Cardiac muscle cell (in vitro differentiated cells and primary cell): ENCODE measurements at places on chromosomes 13 and 19.

- peak; percentile 34 for DNase-seq
Measured at GRCh38 chr19:55305491-55305890, 19.6 kb downstream of the TMEM150B start.

DNA sequence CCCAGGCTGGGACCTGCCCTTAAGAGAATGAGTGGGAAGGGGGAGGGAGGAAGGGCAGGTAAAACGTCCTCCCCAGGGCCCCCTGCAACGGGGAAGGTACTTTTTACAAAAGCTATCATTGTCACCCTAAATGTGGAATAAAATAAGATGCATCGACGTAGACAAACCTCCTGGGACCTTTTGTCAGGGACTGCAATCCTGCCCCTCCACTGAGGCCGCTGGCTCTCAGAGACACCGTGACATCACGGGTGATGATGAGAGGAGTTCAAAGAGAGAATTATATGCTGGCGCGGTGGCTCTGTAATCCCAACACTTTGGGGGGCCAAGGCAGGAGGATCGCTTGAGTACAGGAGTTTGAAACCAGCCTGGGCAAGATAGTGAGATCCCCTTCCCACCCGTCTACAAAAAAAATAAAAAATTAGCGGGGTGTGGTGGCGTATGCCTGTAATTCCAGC lies 1.8 kb upstream of the MYBPC2 start:
- DNase-seq = no peak

DNA sequence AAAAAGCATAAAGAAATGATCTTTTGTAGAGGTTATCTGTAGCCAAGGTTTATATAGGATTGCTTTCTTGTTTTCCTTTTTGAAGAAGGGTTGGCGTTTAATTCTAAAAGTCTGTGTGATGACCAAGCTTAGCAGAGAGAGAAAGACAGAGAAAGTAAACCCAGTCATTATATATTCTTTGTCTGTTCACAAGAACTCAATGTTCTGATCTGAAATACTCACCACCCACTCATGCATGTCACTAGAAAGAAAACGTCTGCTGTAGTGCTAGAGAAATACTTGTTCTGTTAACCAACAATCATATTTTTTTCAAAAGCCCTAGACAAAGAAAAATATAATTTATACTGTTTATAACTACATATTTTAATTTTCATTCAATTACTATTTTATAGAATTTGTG lies 173.7 kb upstream of the SLITRK5 start:
- no peak for DNase-seq

- no peak for DNase-seq
Measured at GRCh38 chr19:861756-862580, 2.5 kb downstream of the CFD start.

- DNase-seq = no peak
Measured at GRCh38 chr13:51297556-51297955, 41.9 kb upstream of the SERPINE3 start.

- DNase-seq = no peak
Measured at GRCh38 chr13:67554746-67555452, 324.8 kb upstream of the PCDH9 start.

- DNase-seq = no peak
Measured at GRCh38 chr19:44942067-44942571, at the start of gene APOC4. Gene APOC4, plus strand, starts transcription at chr19:44942237. Its CDS starts 41 bp downstream, at chr19:44942278.

DNA sequence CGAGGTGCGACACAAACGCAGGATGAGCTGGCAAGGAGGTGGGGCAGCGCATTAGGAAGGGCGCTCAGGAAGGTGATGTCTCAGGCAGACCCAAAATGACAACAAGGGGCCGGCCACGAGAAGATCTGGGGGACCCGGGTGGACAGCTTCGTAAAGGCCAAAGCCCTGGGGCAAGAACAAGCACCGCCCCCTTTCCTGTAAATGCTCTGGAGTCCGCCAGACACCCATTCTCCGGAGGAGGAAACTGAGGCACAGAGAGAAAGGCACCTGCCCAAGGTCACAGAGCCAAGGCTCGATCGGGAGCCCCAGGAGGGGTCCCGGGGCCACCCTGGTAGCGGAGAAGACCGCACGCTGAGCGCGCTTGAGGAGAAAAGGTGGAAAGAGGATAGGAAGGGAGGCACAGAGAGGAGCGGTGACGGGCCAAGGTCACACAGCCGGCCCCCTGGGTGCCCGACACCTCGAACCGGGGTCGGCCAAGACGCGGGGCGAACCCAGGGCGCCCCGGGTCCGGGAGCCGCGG lies 571 bp downstream of the SAFB2 start:
- no peak for DNase-seq

DNA sequence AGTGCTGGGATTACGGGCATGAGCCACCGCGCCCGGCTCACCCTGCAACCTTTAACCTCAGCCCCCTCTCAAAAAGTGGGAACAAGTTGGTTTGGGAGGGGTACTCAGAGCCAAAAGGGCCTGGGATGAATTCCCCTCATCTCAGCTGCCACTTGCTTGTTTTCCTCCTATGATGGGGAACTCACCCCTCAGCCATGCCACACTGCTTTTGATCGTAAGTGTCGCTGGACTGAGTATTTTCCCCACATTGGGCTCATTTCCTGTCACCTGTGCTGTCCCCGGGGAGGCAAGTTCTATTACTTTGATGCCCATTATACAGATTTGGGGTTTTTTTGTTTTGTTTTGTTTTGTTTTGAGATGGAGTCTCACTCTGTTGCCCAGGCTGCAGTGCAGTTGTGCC lies 6.5 kb downstream of the R3HDM4 start:
- DNase-seq = no peak

DNA sequence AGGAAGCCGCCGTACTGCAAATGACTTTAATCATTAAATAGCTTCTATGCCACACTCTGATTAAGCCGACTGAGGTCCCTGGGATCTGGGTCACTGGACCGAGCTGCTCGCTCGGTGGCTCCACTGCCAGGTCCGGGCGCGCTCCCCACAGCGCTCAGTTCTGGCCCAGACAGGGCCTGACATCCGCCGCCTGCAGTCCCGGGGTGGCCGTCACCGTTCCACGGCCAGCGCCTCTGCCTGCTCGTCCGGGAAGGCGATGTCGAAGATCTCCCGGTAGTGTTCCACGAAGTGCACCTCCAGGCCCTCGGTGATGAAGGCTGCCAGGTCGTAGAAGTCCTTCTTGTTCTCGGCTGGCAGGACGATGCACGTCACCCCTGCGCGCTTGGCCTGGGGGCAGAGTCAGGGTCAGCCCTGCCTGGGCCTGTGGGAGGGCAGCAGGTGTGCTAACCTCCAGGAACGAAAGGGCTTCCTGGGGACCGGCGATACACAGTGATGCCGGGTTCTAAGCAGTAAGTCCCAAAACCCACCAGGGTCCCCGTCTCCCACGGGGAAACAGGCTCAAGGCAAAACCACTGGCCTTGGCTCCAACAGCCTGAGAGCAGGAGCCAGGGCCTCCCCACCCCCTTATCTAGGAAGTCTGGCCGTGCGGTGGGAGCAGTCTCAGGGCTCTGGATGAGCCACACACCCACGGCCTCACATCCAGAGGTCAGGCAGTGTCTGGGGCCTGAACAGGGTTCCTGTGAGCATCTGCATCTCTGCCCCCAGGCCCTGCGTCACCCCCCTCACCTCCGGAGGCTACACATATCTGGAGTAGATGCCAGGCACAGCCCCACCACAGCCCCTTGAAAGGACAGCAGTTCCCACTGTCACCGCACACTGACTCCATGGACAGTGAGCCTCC lies 2.0 kb downstream of the RPL36 start:
- DNase-seq = no peak

GRCh38 chr13:80224468-80224867 lies 116.5 kb downstream of the SPRY2 start:
- DNase-seq = no peak

DNA sequence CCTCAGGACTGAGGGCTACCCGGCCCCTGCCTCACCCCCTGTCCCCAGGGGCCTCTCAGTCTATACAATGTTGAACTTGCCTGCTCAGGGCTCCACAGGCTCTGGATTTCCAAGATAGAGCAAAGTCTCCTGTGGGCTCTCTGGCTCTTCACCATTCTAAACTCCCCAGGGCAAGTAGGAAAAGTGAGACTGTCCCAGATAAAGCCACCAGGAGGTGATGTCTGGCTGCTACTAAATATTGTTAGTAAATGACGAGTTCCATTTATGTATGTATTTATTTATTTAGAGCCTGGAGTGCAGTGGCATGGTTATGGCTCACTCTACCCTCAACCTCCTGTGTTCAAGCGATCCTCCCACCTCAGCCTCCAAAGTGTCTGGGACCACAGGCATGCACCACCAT lies 73.6 kb upstream of the SIAH3 start:
- peak; percentile 4 for DNase-seq

- DNase-seq = no peak
Measured at GRCh38 chr13:91778123-91778522, 379.7 kb downstream of the GPC5 start.

- DNase-seq = peak; percentile 16
Measured at GRCh38 chr13:63497601-63498000, 2082.0 kb upstream of the PCDH20 start.

DNA sequence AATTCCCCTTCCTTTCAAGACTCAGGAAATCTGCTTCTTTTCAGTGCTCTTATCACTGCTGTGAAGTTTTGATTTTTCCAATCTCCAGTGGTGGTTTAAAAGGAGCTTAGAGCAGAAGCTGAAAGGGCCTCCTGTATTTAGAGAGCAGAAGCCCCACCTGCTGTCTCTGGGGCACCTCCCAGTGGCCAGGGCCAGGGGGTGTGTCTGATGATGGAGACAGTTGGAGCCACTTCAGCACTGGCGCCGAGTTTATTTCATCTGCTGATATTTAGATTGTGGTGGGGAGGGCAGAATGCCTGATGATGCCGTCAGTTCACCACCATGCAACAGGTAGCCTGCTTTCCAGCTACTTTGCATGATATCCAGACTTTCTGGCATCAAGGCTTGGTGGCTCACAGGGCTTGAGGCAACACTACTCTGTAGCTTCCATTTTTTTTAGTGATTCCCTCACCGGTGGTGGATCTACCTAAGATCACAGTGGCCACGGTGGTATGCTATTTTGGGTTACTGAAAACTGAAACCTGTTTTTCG lies 371.9 kb downstream of the KCNRG start:
- DNase-seq = peak; percentile 64

DNA sequence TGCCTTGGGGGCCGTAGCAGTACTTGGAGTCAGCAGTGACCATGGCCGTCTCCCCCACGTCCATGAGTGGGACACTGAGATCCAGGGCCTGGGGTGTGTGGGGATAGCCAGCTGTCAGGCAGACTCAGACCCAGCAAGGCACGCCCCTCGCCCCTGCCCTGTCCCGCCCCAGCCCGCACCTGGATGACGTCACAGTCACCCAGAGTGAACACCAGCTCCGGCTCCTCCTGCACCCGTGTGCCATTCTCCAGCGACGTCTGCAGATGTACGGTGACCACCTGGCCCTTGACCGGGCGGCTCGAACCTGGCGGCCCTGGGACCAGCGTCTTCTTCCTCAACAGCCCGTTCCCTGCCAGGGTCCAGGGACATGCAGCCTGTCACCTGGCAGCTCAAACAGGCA lies 4.0 kb downstream of the FKBP8 start:
- no peak for DNase-seq

DNA sequence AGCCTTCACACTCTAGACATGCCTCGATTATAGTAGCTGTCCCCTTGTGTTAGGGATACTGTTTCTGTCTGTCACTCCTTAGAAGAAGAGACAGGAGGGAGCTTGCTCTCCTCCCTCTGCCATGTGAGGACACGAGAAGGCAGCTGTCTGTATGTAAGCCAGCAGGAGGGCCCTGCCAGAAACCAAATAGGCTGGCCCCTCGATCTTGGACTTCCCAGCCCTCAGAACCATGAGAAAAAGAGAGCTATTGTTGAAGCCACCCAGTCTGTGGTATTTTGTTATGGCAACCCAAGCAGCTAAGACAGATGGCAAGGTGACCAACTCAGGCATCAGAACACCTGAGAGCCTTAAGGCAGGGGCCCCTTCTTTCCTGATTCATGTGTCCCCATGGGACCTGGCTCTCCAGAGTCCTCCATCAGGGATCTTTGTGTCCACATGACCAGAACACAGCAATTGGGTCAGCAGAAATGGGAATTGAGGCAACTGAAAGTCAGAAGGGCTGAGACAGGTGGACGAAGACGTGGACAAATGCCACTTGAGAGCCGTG lies 65.6 kb upstream of the NPAS1 start:
- DNase-seq = no peak

DNA sequence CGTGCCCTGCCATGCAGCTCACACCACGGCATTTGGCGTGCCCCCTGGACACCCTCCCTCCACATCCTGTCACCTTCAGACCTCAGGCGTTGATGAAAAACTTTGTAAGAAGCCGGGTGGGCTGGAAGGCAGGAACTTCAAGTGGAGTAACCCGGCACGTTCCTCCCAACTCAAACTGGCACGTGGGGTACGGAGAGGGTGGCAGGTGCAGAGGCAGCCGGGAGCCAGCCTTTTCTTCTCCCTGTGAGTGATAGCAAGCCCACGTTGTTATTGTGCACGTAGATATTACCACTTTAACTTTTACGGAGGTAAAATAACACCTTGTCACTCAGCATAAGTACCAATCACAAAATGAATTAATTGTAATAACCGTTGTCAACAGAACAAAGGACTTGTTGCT lies 198.0 kb downstream of the ZNF536 start:
- DNase-seq = no peak

DNA sequence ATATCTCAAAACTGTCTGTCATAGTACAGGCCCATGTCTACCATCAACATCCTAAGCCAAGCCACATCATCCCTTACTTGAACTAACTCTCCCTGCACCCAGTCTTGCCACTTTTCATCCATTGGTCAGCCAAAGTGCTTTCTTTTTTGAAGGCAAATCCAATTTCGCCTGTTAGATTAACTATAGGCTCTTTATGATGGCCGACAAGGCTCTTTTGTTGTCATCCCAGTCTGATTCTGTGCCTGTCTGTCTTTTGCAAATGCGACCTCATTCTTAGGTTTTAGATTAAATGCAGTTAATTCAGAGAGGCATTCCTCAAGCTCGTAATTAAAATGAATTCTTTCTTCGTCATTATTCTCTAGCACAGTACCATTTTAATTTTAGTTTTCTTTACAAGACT lies 148.3 kb downstream of the HS6ST3 start:
- DNase-seq = no peak

DNA sequence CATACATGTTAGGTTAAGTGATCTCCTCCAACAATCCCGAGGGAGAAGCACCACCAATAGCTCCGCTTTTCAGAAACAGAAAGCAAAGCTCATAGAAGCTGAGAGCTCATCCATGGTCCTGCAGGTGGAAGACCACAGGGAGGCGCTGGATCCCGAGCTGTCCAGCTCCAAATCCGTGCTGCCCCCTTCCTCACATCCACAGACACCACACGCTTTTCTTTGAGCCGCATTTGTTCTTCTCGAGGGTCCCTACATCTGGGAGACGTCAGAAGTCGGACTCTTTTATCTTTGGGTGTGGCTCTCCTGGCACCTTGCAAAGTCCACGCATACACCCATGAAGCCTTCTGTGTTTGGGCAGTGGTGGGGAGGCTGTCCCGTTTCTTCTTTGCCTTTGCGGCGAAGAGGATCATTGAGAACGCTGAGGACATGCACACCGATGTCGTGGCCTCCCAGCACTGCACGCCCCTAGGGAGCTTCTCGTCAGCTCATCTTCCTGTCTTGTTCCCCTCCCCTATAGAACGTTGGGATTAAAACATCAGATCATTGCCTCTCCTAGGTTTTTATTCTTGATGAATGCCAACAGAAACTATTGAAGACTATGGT lies 184.8 kb downstream of the TEX29 start:
- DNase-seq = peak; percentile 67

GRCh38 chr19:1318678-1319471 lies 33.2 kb downstream of the EFNA2 start:
- DNase-seq = no peak
